ENCODE measurements at places on chromosomes 7 and 10.

- no peak for DNase-seq
Observed at GRCh38 chr10:28623483-28623882, 53.8 kb upstream of the BAMBI start.

DNA sequence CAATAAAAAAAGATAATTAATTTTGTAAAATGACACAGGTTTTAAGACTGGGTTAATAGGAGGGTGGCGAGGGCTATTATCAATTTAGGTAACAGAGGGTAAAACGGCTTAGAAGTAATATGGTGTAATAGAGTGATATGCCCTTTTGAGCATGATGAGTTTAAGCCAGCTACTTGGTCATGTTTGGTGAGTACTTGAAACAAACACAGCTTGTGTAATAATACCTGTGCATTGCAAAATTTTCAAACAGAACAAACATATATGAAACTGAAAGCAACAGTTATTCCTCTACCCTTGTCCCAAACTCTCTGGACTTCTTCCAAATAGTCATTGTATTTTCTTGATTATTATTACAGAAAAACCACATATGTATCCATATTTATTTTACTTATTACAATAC is 241.7 kb downstream of the MAGI2 start:
- DNase-seq, result no peak

GRCh38 chr10:22893781-22894180 is 34.1 kb upstream of the ARMC3 start:
- DNase-seq, result no peak

DNA sequence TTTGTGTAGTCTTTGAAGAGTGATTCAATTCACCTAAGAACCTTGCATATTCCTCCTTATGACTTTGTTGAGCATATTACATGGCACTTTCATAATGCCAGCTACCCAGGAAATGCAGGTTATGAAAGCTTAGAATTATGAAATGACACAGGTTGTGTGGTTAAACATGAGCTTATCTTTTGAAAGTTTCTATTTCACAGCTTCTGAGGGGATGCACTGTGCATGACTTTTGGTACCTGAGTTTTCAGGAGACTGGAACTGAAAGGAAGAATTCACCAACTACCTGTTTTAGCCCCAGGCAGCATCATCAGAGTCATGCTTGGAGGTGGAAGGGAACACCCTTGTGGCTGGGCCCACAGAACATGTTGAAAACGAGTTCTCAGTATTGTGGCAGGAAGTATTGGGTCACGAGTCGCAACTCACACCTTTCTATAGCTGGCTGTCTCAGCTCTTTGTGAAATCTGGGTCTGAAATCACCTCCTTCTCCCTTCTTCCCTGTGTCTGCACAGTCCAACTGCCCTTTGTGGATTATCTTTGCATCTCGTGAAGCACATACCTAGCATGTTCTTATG is 228.2 kb downstream of the PTEN start:
- DNase-seq, result peak; percentile 36

DNA sequence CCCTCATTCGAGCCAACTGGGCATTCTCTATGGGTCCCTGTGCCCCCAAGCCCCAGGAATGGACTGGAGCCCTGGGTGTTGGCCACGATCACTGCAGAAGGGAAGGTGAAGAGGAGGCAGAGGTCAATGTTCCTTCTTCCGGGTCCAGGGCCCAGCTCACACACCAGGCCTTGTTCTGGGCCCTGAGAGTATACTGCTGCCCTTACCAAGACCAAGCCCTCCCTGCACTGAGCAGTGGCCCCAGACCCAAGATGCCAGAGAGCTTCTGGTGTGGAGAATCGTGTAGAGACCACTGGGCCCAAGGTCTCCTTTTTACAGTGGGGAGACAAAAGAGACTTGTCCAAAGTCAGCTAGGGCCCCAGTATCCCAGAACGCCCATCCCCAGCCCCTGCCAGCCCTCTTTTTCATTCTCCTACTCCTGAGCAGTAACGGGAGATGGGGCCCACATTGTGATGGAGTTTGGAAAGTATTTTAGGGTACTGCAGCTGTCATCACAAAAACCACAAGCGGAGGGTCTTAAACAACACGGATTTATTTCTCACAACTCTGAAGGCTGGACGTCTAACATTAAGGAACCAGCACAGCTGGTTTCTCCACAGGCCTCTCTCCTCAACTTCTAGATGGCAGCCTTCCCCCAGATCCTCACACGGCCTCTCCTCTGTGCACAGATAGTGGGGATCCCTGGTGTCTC is 79.4 kb downstream of the PDGFA start:
- DNase-seq, result no peak

DNA sequence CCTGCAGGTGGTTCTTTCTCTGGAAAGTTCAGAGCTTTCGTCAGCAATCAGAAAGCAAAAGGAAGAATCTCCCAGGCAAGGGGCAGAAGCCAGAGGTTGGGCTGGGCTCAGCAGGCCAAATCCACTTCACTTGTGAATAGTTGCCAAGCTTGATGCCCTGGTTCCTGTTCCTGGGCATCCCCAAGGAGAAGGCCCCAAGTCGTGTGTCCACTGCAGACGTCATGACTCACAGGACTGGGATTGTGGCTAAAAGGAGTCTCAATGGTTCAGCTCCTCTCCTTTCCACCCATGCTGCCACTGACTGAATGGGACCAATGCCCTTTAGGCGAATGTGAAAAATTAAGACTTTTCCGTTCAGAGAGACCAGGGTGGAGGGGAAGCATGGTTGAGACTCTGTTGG is 38.6 kb upstream of the TRIM8 start:
- no peak for DNase-seq

GRCh38 chr7:106598663-106599342 is 62.2 kb downstream of the CCDC71L start:
- peak; percentile 22 for DNase-seq

- no peak for DNase-seq
Observed at GRCh38 chr7:78765943-78766729, 687.3 kb downstream of the MAGI2 start.

GRCh38 chr10:109166935-109167334 is 756.4 kb downstream of the XPNPEP1 start:
- DNase-seq, result no peak

DNA sequence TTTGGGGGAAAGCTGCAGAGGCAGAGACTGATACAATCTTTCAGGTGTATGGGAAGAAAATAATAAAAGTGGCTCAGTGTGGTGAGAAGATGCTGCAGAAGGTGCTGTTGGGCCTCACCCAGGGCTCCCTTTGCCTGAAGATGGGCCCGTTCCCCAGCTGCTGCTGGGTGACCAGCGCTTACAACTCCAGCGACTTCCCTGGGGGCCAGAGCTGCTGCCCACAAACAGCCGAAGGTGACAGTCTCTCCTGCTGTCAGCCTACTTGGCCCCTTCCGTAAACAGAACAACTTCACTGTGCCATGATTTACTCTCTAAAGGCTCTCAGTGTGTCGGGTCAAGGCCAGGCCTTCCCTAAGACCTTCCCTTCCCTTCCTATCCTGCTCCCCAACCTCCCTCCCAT is 93.6 kb upstream of the PCBD1 start:
- DNase-seq, result no peak

- DNase-seq, result no peak
Observed at GRCh38 chr10:114353383-114353782, 50.9 kb downstream of the AFAP1L2 start.
